ENCODE measurements at places on chromosomes 13 and 19.

DNA sequence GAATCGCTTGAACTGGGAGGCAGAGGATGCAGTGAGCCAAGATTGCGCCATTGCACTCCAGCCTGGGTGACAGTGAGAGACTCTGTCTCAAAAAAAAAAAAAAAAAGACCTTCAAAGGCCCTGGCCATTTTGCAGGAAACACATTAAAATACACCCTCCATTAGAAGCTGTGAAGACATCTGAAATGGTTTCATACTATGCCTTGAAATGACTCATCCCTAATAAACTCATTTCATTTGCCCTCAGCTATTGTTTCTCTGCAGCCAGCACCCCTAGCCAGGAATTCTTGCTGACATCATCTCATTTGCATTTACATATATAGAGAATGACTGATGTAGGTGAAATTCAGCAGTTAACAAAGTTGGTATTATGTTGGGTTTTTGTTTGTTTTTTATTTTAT lies 8.7 kb downstream of the EML2 start:
- DNase-seq = no peak

DNA sequence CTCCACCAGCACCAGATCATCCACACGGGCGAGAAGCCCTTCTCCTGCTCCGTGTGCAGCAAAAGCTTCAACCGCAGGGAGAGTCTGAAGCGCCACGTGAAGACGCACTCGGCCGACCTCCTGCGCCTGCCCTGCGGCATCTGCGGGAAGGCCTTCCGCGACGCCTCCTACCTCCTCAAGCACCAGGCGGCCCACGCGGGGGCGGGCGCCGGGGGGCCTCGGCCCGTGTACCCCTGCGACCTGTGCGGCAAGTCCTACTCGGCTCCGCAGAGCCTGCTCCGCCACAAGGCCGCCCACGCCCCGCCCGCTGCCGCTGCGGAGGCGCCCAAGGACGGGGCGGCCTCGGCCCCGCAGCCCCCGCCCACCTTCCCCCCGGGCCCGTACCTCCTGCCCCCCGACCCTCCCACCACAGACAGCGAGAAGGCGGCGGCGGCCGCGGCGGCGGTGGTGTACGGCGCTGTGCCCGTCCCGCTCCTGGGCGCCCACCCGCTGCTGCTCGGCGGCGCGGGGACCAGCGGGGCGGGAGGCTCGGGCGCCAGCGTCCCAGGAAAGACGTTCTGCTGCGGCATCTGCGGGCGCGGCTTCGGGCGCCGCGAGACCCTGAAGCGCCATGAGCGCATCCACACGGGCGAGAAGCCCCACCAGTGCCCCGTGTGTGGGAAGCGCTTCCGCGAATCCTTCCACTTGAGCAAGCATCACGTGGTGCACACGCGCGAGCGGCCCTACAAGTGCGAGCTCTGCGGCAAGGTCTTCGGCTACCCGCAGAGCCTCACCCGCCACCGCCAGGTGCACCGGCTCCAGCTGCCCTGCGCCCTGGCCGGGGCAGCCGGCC lies 9.4 kb downstream of the ZNF784 start:
- DNase-seq = no peak

GRCh38 chr13:34667286-34668218 lies 274.5 kb upstream of the NBEA start:
- no peak for DNase-seq

GRCh38 chr13:52158629-52159158 lies 703 bp downstream of the NEK3 start:
- no peak for DNase-seq

GRCh38 chr19:6429419-6430221 lies 3.9 kb downstream of the SLC25A41 start:
- no peak for DNase-seq

- DNase-seq = no peak
Observed at GRCh38 chr13:86954341-86954740, 716.8 kb upstream of the SLITRK5 start.

DNA sequence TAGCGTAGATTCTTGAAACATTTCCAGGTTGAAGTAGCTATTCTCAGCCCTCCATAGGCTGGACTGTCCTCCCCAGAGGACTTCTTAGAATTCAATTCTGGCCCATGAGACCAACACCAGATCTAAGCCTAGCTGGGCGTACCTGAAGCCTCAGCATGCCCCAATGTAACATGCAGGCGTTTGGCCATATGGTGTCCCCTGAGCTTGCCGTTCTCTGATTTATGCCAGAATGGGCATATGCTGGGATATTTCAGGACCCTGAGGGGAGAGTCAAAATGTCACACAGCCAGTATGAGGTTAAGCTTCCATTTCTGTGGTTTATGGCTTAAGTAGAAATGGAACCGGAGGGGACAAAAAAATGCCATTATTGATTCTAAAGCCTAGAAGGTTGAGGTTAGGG lies 317.7 kb upstream of the OBI1 start:
- no peak for DNase-seq
